ENCODE measurements at places on chromosomes 2 and 18.
A peak's percentile ranks its signal among the peaks of the same experiment; 100 is the strongest.

DNA sequence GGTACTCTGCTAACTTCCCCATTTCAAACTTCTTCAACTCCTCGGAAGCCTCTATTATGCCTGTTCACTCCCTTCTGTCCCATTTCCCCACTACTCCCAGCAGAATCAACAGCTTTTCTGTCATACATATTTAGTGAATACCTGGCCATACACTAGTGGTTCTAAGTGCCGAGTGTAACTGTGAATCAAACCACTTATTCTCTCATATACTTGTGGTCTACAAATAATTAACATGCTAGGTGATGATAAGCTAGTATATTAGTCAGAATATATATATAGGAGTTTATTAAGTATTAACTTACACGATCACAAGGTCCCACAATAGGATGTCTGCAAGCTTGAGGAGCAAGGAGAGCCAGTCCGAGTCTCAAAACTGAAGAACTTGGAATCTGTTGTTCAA, 150.7 kb downstream of the CCDC102B start:
- no peak for DNase-seq

GRCh38 chr2:204086167-204086566, 149.6 kb downstream of the ICOS start:
- DNase-seq, result no peak

GRCh38 chr2:134142903-134143302, 111.0 kb upstream of the MGAT5 start:
- peak; percentile 31 for DNase-seq

- no peak for DNase-seq
Measured at GRCh38 chr2:164127971-164128527, 392.2 kb upstream of the FIGN start.

- no peak for DNase-seq
Measured at GRCh38 chr2:11326677-11327211, 17.7 kb downstream of the ROCK2 start.

All from ascending aorta (tissue), 2 donors.